Suppressor macrophage (primary cell): ENCODE measurements at places on chromosomes 4 and X.

DNA sequence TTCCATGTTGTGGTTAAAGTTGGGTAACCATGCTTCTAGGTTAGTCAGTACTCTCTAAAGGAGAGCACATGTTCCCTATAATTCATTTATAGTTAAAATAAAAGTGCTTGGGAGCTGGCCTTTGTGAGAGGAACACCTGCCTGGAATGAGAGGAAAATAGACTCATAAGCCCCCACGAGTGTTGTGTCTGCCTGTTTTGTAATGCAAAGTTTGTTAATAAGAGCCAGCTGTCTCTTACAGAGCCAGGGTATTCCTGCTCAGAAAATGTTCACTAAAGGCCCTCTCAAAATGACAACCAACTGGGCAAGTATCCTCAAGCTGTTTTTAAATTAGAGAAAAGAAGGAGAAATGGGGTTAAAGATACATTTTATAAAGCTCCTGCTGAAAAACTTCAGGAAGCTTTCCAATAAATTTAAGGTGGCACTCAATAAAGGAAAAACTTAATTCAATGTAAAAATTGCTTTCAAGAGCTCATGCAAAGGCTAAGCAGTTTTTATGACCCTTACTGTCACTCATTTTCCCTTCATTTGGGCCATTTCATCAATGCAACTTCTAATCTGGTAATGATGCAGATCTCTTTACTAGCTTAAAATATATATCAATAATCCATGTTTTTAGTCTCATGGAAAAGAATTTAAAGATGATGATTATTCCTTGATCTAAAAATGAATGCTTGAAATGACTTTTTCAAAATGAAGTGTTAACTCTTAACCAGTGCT is 793.6 kb downstream of the STPG2 start:
- no peak for DNase-seq

- DNase-seq = no peak
Observed at GRCh38 chr4:144591401-144591800, 54.6 kb upstream of the HHIP start.

- peak; percentile 54 for DNase-seq
Observed at GRCh38 chrX:71366674-71367256, 608 bp downstream of the TAF1 start.

DNA sequence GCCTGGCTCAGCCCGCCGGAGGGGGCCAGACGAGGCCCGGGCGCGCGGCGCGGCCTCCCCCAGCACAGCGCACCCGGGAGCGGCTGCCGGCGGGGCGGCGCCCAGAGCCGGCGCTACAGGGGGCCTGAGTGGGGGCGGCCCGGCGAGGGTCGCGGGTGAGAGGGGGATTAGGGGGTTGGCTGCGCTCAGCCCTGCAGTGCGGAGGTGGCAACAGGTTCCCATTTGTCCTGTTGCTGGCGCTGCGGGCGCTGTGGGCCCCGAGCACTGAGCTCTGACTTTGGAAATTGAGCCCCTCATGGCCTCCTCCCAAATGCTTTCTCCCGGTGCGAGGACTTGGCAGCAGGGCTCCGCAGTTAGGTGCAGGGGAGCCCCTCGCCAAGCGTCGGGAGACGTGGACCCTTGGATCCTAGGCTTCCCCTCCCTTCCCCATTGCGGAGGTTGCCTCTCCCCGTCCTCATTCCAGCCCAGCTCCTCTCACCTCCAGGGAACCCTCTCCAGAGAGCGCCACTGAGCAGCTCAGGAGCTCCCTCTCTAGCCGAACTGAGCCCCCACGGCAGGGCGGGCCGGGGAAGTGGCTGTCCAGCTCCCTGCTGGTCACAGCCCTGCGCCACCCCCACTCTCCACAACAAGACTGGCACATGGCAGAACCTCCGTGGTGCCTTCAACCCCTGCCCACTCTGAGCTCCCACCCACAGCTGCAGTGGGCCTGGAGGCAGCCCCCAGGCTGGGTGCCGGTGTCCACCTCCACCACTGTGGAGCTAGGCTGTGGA is 2.5 kb upstream of the DUSP9 start:
- DNase-seq = no peak

- DNase-seq = no peak
Observed at GRCh38 chrX:103656617-103657016, 27.8 kb downstream of the TCEAL1 start.

GRCh38 chr4:156693557-156693956 is 278.0 kb downstream of the PDGFC start:
- no peak for DNase-seq

DNA sequence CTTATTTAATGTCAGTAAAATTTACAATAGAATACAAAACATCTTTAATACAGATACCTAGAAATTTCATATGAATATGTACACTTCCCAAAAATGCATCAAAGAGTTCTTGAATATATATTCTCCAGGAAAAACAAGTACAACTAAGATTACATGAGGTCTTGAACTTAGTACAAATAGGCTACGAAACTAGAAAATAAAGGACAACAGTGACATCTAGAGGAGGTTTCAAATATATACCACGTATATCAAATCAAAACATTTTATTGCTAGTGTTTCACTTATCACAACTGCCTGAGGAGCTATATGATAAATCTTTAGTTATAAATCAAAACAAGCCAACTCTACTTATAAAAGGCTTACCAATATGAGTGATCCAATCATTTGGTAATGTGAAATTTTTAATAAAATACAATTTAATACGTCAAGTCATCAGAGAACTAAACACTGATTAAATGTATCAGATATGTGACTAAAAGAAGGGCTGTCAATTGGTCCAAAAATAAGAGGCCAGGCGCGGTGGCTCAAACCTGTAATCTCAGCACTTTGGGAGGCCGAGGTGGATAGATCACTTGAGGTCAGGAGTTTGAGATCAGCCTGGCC is 36.6 kb downstream of the ANAPC10 start:
- no peak for DNase-seq

DNA sequence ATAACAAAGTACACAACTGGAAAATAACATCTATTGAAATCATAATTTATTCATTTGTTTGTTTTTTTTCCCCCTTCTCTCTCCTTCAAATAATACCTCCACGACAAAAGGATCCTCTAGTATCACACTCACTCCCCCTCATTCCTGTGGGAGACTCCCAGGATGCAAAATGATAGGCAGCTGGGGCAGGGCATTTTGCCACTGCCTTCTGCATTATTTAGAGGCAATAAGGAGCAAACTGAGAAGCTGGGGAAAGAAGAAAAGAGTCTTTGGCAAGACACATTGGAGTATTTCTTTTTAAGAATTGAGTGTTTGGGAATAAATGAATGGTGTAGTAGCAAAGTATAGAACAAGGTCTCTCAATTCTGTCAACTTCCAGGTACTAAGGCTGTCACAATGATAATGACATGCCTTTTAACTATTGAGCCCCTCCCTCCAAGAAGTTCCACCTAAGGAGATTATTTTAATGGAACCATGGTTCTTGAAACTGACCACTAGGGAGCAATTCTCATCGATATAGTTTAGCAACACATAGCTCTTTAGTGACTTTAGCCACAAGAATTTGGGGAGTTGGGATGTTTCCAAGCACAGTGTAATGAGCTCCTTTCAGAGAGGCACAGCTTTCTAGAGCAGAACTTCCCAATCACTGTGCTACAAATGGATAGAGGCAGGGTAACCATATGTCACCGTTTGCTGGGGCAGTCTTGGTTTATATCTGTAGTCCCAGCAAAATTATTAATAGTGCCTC is 303.3 kb downstream of the FRMPD4 start:
- DNase-seq = no peak

GRCh38 chr4:28702571-28702970 is 1841.9 kb downstream of the STIM2 start:
- DNase-seq = no peak

- no peak for DNase-seq
Observed at GRCh38 chr4:110208419-110208818, 10.0 kb upstream of the ELOVL6 start.

GRCh38 chrX:41381685-41382084 is 47.7 kb downstream of the DDX3X start:
- DNase-seq = peak; percentile 85

DNA sequence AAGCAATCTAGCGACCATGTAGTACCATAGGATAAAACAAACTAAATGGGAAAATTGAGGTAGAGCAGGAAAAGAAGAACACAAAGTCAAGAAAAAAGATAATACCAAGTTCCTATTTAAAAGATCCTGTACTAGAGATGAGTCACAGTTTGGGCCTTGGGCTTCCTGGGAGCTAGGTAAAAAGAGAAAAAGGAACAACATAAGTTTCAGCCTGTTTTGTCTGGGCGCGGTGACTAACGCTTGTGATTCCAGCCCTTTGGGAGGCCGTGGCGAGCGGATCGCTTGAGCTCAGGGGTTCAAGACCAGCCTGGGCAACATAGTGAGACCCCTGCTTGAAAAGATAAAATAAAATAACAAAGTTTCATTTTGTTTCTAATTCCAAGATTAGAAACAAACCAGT is 14.0 kb upstream of the TMEM156 start:
- peak; percentile 76 for DNase-seq

GRCh38 chr4:8910100-8910821 is 38.6 kb upstream of the HMX1 start:
- no peak for DNase-seq

DNA sequence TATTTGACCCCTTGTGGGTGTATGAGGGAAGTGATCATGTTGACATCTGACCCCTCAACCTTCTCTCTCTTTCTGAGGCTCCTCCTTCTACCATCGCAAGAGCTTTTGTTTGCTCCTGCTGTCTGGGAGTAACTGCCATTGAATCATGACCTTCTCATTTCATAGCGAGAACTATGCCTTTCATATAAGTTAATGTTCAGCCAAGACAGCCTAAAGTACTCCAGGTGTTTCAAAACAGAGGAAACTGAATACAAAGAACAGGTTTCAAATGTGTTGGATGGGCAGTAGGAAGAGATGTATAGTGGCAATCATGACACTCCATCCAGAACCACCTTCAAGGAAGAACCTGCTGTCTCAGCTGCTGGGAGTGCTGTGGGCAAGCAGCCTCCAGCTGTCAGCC is 403.1 kb downstream of the MID1IP1 start:
- DNase-seq = no peak

DNA sequence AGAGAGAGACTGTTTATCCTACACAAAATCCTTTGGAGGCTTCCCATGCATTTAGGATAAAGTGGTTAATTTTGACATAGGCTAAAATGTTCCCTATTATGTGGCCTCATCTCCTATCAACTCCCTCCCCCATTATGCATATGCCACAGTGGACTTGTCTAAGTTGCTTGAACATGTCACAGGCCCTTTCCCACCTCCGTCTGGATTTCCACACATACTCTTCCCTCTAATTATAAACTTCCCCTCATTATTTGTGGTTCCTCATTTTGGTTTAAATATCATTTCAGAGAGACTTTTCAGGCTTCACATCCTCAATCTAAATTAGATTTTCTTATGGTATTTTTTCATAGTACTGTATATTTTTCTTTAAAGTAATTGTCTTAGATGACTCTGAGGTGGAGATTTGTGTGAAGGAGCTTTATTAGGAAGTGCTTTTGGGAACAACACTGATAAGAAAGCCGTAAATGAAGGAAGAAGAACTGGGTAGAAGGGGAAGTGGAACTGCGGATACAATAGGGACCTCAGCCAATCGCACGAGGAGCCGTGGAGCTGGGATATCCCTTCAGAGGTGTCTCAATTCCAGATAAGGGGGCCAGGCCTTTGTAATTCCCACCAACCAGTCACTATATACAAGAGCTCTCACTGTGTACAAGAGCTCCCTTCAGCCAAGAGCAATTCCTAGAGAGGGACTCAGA is 7.9 kb downstream of the C4orf17 start:
- peak; percentile 63 for DNase-seq

- no peak for DNase-seq
Observed at GRCh38 chrX:11580789-11581188, 84.9 kb downstream of the ARHGAP6 start.

DNA sequence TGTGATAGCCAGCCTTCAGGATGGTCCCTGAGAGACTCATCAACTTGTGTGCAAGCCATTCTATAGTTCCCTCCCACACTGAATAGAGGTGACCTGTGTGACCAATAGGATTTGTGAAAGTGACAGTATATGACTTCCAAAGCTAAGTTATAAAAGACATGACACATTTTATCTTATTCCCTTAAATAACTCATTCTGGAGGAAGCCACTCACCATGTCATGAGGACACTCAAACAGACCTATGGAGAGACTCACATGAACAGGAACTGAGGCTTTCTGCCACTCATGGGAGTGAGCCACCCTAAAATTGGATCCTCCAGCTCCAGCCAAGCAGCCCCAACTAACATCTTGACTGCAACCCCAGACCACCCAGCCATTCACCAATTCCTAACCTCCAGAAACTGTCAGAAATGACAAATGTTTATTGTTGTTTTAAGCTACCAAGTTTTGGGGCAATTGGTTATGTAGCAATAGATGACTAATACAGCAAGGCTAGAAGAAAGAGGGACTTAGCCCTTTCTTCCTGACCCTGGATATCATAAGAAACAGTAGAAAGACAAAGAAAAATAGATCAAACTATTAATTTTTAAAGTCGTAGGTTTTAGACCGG is 9.0 kb upstream of the CHIC2 start:
- DNase-seq = peak; percentile 35

DNA sequence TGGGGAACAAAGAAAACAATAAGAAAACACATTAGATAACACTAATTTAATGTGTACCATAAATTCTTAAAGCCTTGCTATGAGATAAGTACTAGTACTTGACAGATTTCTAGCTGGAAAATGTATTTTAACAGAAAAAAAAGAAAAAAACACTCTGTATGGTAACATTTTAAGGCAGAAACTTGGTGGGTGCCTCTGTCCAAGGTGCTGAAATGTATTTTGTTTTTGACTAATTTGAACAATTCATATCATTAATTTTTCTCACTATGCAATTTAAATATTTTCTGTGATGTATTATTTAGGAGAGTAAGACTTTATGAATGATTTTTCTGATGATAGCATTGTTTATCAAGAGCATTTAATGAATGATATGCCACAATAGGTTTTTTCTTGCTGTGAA is 107.5 kb downstream of the GABRG1 start:
- DNase-seq = no peak

DNA sequence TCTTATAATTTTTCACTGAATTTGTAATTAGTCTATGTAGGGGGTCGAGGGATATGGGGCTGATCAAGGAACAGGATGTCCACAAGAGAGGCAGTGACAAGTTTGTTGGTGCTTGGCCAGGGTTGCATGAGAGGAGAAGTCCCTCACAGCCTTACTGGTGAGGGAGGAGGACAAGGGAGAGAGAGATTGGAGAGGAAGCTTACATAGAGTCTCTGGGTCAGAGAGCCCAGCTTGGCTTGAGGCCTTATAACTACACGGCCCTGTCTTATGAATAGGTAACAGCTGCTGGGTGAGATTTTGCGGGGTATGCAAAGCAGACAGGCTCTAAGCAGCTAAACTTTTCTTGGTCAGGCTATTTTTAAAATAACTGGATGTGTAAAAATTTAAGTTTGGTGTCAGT is 37.9 kb upstream of the OTUD4 start:
- no peak for DNase-seq

GRCh38 chr4:126753592-126753991 is 879.2 kb upstream of the INTU start:
- no peak for DNase-seq

- DNase-seq = no peak
Observed at GRCh38 chr4:116880625-116881024, 204.8 kb downstream of the TRAM1L1 start.

DNA sequence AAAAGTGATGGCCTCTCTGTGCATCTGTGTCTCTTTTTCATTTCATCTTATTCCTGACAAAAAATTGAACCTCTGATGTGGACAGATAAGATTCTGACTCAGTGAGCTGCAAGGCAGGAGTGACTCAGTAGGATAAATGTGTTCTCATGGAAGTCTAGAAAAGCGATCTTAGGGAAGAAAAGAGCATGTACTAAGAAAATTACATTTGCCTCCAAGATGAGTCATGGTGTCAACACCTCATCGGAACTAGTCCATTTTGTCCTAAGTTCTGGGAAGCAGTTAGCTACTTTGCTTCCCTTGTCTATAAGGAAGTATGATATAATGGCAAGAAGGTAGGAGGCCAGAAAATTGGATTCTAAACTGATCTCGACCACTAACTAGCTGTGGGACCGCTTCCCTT is 83.5 kb upstream of the AFF2 start:
- DNase-seq = peak; percentile 3
